Activated T-cell treated with anti-CD3 and anti-CD28 coated beads for 24 hours (primary cell): ENCODE measurements at places on chromosomes 2 and 18.

GRCh38 chr2:23690421-23691105 lies 236.4 kb downstream of the ATAD2B start:
- no peak for DNase-seq

DNA sequence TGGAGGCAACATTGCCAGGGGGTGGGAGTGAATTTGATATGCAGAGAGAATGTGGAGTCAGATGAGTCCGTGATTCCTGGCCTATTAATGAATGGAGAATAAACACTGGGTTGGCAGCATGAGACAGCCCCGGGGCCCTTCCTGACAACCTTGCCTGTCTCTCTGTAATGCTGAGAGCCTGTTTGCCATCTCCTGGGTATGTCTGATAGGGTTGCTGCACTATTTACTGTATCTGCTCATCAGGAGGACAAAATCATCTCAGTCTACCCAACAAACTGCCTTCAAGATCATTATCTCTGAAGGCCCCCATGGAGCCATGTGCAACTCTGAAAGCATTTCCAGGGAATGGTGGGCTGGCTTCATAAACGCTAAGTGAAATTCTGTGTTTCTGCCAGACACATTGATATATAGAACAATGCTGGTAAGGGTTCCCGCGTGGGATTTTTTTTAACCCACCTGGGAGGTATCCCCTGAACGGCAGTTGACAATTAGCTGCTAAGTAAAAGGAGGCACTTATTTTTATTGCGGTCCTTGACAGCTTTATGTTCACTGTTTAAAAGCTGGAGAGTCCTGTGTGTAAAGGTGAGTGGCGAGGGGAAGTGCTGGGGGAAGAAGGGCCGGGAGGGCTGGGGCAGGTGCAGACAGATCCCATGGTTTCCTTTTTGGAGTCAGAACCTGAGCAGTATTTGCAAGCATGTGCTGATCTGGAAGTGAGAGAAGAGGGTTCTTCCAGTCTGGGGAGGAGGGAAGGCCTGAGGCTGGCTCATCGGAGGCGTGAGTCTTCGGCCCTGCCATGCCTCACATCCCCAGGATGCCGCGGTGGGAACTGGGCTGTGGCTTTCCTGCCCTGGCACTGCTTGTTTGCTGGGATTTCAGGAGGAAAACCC lies 64.8 kb downstream of the ARHGAP25 start:
- DNase-seq: no peak

DNA sequence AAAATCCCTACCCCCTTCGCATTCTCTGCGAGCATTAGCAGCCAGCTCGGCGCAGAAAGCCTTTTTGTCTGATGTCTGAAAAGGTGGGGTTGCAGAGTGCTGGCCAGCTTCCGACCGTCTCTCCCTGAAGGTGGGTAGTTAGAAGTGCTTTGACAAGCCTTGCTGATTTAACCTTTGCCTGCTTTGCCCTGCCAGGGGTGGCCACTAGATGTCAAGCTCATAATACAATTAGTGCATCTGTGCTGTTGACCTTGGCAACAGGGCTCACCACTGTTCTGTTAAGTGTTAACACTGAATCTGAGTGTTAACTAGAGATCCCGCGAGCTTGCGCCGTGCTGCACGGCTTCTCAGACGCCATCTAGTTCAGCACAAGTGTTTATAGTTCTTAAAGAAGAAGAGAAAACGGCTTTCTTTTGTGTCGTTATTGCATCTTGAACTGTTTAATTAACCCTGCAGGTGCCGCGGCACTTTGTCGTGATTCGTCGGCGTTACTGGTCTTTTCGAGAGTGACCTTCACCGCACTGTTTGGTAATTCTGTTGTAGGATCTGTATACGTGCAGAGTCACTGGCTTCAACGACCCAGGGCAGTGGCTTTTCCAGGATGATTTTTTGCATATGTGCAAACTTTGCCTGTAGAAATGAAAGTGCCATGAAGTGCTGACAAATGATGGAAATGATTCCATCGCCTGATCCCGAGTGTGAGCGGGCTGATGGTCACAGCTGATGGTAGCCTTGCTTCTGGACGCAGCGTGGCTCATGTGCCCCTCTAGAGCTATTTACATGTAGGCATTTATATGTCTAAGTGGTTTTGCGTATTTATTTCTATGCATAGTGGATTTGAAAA lies 5.5 kb downstream of the SALL3 start:
- no peak for DNase-seq

DNA sequence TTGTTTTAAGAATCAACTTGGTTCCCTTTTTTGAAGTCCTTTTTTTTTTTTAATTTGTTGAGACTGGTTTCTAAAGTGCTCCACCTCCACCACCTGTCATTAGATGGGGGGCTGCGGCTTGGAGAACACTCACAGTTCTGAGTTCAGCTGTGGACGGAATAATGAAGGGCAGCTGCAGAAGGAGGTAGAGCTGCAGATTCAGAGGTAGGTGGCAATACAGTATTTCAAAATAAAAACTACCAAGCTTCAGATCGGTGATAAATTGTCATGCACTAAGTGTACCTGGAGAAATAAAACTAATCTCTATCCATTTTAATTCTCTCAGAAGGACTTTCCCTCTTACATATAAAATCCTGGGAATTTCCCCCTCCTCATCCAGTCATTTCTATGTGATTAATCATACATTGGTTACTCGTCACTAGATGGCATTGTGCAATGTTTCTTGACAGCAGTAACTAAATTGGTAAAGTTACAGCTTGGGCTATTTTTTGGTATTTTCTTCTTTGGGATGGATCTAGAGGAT lies 81.1 kb upstream of the SLC39A10 start:
- no peak for DNase-seq

DNA sequence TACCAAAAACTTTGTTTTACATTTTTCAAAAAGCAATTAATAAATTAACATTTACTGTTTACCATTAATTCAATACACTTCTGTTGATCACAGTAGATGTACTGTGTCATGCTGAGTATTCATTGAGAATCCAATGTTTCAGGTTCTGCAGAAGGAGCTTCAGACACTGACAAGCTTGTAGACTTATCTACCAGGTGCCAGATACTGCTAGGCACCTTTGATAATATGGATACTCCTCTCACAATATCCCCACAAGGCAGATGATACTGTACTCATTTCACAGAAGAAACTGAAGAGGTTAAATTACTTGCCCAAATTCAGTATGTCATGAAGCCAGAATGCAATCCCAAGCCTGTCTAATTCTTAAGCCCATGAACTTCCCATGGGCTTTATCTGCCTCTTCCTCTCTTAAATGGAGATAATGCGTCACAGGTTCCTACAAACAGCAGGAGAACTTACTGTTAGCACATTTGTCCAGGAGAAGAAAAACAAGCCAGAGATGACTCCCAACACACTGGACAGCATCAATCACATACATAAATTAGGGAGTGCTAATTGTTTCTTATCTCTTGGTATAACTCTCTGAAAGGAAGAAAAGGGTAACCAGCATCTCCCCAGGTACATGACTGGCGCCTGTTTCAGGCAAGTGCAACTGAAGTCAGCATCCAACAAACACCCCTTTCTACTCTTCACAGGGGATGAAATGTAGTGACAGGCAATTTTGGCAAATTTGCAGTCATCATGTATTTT lies 27.4 kb downstream of the ITSN2 start:
- DNase-seq: no peak

DNA sequence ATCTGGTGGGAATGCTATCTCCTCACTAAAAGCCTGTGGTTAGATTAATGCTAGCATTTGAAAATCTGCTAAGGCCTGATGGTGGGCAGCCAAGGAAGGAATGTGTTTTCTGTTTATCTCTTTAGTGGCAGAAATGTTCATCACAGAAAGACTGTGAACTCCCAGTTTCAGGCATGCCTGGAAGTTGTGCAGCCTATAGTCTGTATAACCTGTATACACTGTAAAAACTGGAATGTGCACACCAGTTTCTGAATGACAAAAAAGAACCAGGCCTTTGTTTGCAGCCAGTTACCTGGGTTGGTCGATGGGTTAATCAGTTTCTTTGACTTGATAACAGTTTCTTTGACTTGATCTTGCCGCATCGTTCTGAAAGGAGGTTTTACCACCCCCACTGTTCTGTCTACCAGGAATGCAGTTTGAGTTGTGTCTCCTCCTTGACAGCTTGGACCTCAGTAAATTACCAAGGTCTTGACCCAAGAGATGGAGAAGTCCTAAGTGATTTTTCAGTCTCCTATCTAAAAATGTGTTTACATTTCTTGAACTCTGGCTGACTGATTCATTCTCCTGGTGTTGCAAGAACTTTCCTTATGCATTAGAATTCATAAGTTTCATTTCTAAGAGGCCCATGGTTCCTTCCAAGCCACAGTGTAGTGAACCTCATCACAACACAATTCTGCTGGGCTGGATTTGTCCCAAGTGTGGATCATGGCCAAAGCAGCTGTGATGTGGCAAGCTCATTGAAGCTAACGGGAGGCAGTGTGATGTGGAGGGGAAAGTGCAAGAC lies 62.2 kb downstream of the KIAA2012 start:
- no peak for DNase-seq

GRCh38 chr18:45826084-45826483 lies 609 bp downstream of the SIGLEC15 start:
- no peak for DNase-seq

- DNase-seq: no peak
These were observed 50.1 kb downstream of the UBR3 start for GRCh38 chr2:169877398-169877797.
